PC-3 (cell line): ENCODE measurements at places on chromosomes 1 and 21. TPM values are rescaled to one million over a fixed set of nuclear protein-coding genes. Genes with fewer than 3 reads are reported as not detected.

DNA sequence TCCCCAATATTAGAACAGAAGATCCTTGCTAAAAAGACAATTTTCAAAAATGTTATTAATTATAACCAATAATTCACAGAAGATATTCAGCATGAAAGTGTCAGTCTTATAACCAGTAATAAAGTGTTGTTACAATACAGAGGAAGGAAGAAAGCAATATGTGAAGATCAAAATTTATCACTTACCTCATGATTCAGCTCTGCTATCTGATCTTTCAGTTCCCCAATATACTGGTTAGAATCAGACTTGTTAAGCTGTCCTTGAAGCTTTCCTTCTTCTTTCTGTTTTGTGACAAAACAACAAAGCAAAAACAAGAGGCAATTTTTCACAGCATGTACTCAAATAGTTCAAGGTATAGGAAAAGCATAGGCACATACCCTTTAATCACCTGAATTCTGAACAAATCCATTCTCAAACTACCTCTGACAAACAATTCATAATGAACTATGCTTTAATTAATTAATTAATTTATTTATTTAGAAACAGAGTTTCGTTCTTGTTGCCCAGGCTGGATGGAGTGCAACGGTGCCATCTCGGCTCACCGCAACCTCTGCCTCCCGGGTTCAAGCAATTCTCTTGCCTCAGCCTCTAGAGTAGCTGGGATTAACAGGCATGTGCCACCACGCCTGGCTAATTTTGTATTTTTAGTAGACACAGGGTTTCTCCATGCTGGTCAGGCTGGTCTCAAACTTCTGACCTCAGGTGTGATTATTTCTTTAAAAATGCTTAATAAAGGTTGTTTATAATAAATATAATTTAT is 76.9 kb upstream of the GFI1 start:
- no peaks in the 10 kb centered on the region for H3K36me3 ChIP-seq
- H3K27me3 ChIP-seq: no peaks in the 10 kb centered on the region
- no peak for DNase-seq
- no peak overlapping the region for H3K27ac ChIP-seq
- no peak overlapping the region for H3K4me3 ChIP-seq

GRCh38 chr1:115145226-115145625 is 55.9 kb upstream of the TSPAN2 start:
- peaks cover 14% of the 10 kb centered on the region; the same call in 1 of the 2 replicates for H3K4me1 ChIP-seq
- H3K4me3 ChIP-seq: no peak overlapping the region
- no peaks in the 10 kb centered on the region for H3K27me3 ChIP-seq

The CFHR1 gene
- not detected in 2 replicates for total RNA-seq

GRCh38 chr1:18237371-18237770 is 129.8 kb downstream of the IGSF21 start:
- no peaks in the 10 kb centered on the region for H3K36me3 ChIP-seq
- no peak for DNase-seq
- H3K27ac ChIP-seq: no peak overlapping the region
- H3K27me3 ChIP-seq: peaks cover under 1% of the 10 kb centered on the region; the same call in 1 of the 2 replicates

DNA sequence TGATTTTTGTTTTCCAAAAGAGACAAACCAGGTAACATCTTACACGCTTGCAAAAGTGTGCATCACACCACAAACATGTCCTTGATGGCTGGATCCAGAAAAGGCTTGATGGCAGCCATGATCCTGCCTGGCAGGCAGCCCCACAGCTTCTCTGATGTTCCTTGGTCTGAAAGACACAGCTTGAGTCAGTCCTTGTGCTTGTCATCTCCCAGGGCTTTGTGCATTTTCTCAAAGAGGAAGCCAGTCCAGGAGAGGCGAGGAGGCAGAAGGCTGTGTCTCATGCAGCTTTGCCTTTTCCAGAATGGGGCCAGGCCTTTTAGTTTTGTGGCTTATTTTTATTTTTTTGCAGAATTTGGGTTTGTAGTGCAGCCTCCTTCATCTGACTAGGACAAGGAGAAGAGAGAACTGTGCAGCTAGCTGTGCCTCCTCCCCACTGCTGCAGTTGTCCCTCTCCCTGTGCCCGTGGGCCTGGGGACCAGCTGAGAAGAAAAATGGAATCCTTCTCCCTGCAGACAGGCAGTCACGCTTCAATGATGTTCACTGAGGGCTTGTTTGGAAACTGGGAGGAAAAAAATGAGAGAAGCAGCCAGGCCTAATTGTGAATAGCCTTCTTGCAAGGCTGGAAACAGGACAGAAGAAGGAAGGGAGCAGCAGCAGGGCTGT is 7.4 kb downstream of the FNDC5 start:
- no peak for DNase-seq
- no peak overlapping the region for H3K27ac ChIP-seq
- no peaks in the 10 kb centered on the region for H3K36me3 ChIP-seq
- no peaks in the 10 kb centered on the region for H3K4me1 ChIP-seq
- no peak overlapping the region for H3K4me3 ChIP-seq

The TCHHL1 gene
- total RNA-seq: not detected in 2 replicates

- no peaks in the 10 kb centered on the region for H3K4me1 ChIP-seq
- no peak for DNase-seq
Observed at GRCh38 chr1:153932156-153933131, 9.7 kb upstream of the GATAD2B start.

The KRTAP19-1 gene
- not detected in 2 replicates for total RNA-seq

The XCL1 gene
- total RNA-seq: not detected in 2 replicates

- no peaks in the 10 kb centered on the region for H3K36me3 ChIP-seq
- H3K4me3 ChIP-seq: no peak overlapping the region
- H3K27ac ChIP-seq: no peak overlapping the region
- peaks cover under 1% of the 10 kb centered on the region; the same call in 1 of the 2 replicates for H3K4me1 ChIP-seq
- no peak for DNase-seq
Observed at GRCh38 chr1:19400875-19401534, 84.3 kb downstream of the CAPZB start.

DNA sequence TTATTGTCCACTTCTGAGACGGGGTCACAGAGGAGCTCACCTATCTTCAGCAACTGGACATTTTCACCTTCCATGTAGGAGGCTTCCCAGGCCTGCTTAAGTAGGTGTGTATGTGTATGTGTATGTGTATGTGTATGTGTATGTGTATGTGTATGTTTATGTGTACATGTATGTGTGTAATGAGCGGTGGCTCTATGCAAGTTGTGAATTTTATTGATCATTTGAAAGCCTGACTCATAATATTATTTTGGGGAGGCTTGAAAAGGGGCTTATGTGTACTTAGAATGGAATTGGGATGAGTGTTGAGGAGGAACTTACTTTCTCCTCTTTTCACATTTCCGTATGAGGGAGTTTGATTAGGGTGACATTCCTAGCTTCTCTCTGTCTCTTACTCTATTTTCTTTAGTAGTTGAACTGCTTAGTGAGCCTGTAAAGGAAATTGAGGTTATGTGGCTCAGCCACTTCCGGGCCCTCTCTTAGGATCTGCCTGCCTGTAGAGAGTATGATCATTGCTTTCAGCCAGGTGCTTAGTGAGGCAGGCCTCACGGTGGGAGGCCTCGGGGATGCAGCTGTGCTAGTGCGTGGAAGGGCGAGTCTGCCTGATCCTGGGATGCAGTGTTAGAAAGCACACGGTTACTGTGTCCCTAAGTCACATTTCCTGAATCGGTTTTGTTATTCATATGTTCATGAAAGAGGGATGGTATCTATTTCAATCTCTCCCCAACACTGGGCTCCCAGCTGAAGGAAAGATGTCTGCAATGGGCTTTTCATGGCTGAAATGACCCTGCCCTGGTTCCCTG is 61.0 kb downstream of the IER5 start:
- no peak for DNase-seq
- H3K4me1 ChIP-seq: no peaks in the 10 kb centered on the region
- no peaks in the 10 kb centered on the region for H3K27me3 ChIP-seq

DNA sequence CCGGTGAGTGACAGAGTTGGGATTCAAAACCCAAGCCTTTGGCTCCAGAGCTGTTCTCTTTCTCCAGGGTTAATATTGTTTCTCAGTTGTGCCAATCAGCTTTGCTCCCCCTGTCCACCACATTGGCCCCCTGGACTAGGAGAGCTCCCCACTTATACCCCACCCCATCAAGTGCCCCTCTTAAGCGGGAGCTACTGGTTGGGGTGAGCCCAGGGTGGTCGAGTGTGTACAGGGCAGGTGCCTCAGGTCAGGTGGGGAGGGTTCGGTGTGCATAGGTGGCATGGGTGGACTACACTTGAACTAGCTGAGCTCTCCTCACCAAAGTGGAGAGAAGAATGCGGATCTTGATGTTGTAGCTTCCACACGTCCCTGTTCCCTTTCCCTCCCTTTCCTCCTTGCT is 14.2 kb downstream of the KCNA2 start:
- DNase-seq: no peak
- H3K27ac ChIP-seq: no peak overlapping the region
- H3K36me3 ChIP-seq: no peaks in the 10 kb centered on the region
- no peaks in the 10 kb centered on the region for H3K4me1 ChIP-seq
- no peak overlapping the region for H3K4me3 ChIP-seq

The LIN28A gene
- not detected in 2 replicates for total RNA-seq

- H3K4me1 ChIP-seq: peaks cover 14% of the 10 kb centered on the region
- no peaks in the 10 kb centered on the region for H3K27me3 ChIP-seq
- peak; percentile 50 for DNase-seq
Observed at GRCh38 chr1:208951908-208952307, 631.6 kb upstream of the CAMK1G start.

GRCh38 chr1:192668409-192668983 is 32.5 kb downstream of the RGS13 start:
- peak overlapping the region; percentile 96 for H3K27ac ChIP-seq
- peaks cover 22% of the 10 kb centered on the region for H3K4me1 ChIP-seq
- H3K4me3 ChIP-seq: peak overlapping the region; percentile 38; the same call in 1 of the 2 replicates
- H3K27me3 ChIP-seq: no peaks in the 10 kb centered on the region
- no peaks in the 10 kb centered on the region for H3K36me3 ChIP-seq
- peak; percentile 83 for DNase-seq

The ESPN gene
- 11.1 and 14.1 TPM in 2 replicates for total RNA-seq

GRCh38 chr1:119220991-119221390 is 80.5 kb upstream of the WARS2 start:
- H3K36me3 ChIP-seq: no peaks in the 10 kb centered on the region
- no peak overlapping the region for H3K27ac ChIP-seq
- H3K4me1 ChIP-seq: no peaks in the 10 kb centered on the region
- no peak for DNase-seq
- no peak overlapping the region for H3K4me3 ChIP-seq
- H3K27me3 ChIP-seq: no peaks in the 10 kb centered on the region

- H3K27ac ChIP-seq: peak overlapping the region; percentile 94
- peak overlapping the region; percentile 97 for H3K4me3 ChIP-seq
- peaks cover 45% of the 10 kb centered on the region for H3K36me3 ChIP-seq
- peak; percentile 34 for DNase-seq
- no peaks in the 10 kb centered on the region for H3K27me3 ChIP-seq
- peaks cover 67% of the 10 kb centered on the region for H3K4me1 ChIP-seq
Observed at GRCh38 chr1:33347650-33347992, 26.7 kb upstream of the A3GALT2 start.

- H3K27me3 ChIP-seq: no peaks in the 10 kb centered on the region
- peak overlapping the region; percentile 99 for H3K27ac ChIP-seq
- H3K4me3 ChIP-seq: no peak overlapping the region
- peaks cover 44% of the 10 kb centered on the region for H3K4me1 ChIP-seq
- no peaks in the 10 kb centered on the region for H3K36me3 ChIP-seq
- no peak for DNase-seq
Observed at GRCh38 chr1:53731043-53731600, 7.8 kb downstream of the GLIS1 start.

DNA sequence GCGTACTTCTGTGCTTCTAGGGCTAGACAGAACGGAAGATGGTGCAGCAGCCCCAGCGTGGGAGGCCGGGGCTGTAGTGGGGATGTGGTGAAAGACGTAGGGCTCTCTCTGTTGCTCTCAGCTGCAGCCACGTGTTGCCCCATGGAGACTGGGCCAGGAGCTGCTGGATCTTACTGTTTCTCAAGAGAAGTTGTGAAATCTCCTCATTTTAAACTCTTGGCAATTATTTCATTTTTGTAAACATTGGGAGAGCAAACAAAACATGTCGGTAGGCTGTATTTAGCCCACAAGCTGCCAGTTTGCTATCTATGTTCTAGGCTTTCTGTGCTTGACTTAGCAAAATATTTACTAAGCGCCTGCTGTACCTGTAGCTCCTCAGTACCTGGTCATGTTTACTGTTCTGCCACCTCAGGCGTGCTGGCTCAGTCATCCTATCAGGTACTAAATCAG is 15.9 kb upstream of the ELOA start:
- no peak overlapping the region for H3K4me3 ChIP-seq
- no peak overlapping the region for H3K27ac ChIP-seq
- peaks cover 5% of the 10 kb centered on the region; the same call in 1 of the 2 replicates for H3K4me1 ChIP-seq
- H3K36me3 ChIP-seq: no peaks in the 10 kb centered on the region

The OLIG2 gene
- not detected in 2 replicates for total RNA-seq

The KPRP gene
- total RNA-seq: not detected in 2 replicates

The CFAP107 gene
- total RNA-seq: not detected in 2 replicates

The C4BPA gene
- total RNA-seq: not detected in 2 replicates

The ASCL5 gene
- total RNA-seq: 2.4 and 3.1 TPM in 2 replicates

GRCh38 chr1:54904476-54905048 is 17.6 kb upstream of the DHCR24 start:
- no peaks in the 10 kb centered on the region for H3K36me3 ChIP-seq
- DNase-seq: peak; percentile 83
- peak overlapping the region; percentile 71 for H3K27ac ChIP-seq
- peaks cover 19% of the 10 kb centered on the region for H3K4me1 ChIP-seq
- no peak overlapping the region for H3K4me3 ChIP-seq

The LPGAT1 gene
- 39.8 and 41.7 TPM in 2 replicates for total RNA-seq

The FLVCR1 gene
- 13.9 and 15.4 TPM in 2 replicates for total RNA-seq
